Stimulated activated CD4-positive, alpha-beta T cell treated with anti-CD3 and anti-CD28 coated beads, TNF-alpha, amount 100 ng/mL, for 1 hour (primary cell): ENCODE measurements at places on chromosomes 12 and 14.

DNA sequence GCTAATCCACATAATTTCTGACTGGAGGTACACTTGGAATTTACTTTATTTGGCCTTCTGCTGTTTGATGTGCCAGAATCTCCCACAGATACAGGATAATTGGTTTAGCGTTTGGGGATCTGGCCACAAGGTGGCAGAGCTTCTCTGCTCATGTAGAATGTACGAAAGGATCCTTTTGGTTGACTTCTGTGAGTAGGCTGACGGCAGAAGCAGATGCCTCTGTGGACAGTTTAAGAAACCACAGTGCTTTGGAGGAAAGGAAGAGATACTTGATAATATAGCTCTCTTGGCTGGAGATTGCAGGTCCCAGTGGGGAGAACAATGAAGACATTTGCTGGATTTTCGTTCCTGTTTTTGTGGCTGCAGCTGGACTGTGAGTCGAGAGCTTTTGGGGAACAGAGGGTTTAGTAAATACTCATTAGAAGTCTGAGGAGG, 75.3 kb upstream of the OR4E1 start:
- no peak for DNase-seq

DNA sequence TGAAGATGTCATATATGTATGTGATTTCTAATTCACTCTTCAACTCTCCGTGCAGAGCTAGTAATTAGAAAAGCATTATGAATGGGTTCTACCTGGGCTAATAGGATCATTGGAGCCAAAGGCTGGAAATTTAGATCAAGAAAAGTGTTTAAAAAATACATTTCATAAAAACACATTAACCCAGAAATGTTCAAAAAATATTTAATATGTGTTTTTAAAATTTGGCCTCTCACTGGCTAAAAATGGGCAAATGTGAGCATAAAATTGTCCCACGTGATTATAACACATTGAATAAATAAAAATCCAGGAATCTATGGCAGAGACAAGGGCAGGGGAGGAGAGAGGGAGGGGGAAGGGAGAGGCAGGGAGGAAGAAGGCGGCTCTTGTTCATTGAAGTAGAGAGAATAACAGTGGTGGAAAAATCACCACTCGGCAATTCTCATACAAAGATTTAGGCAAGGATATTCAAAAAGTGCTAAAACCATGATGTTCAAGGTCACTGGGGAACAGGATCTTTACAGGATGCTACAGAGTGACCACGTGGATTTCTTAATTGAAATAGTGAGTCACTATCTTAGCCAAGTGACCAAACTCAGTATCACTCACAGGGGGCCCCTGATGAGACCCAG, 38.8 kb downstream of the FBXO21 start:
- DNase-seq, result no peak

DNA sequence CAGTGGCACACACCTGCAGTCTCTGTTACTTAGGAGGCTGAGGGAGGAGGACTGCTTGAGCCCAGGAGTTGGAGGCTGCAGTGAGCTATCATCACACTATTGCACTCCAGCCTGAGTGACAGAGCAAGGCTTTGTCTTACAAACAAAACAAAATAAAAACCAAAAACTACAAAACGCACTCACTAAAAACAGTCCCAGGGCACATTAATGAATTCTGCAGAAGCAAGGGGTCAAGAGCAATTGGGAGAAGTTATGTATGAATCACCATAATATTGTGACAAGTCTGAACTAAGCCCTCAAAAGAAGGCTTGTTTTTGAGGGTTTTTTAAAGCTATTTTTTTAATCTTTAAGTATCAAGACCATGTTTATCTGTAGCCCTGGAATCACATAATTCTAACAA, 201.1 kb downstream of the MED13L start:
- no peak for DNase-seq

GRCh38 chr12:132834181-132834711, 5.6 kb upstream of the GOLGA3 start:
- DNase-seq, result no peak

DNA sequence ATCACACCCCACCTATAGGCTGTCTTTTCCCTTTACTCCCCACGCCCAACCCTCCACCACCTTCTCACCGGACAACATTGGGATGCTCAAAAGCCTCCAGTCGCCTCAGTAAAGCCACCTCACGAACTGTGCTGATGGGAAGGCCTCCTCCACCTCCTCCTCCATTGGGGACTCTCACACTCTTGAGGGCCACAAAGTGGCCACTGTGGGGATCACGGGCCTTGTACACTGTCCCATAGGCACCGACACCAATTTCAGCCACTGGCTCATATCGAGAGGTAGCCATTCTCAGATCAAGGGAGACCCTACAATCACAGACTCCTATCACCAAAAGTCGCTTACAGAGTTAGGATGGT, 700 bp downstream of the CDK4 start:
- no peak for DNase-seq

DNA sequence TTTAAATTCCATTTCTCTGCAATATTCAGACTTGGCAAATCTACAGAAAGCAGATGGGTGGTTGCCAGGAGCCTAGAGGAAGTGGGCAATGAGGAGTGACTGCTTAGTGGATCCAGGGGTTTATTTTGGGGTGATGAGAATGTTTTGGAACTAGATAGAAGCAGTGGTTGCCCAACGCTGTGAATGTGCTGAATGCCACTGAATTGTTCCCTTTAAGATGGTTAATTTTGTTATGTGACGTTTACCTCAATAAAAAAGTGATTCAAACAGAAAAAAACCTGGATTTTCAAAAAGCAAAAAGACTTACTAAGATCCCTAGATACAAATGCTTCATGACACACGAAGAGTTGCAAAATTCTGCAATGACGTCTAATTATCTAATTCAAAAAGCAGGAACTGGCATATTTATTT, 34.2 kb downstream of the DAO start:
- DNase-seq, result no peak

- no peak for DNase-seq
Observed at GRCh38 chr12:52628841-52629240, 10.5 kb upstream of the KRT73 start.
